Panc1 (cell line): ENCODE measurements at places on chromosomes 2 and 18. TPM values are rescaled to one million over a fixed set of nuclear protein-coding genes. Genes with fewer than 3 reads are reported as not detected.

Gene TTC39C
- 14.8 TPM for total RNA-seq

Gene HOXD12
- 0.13 TPM for total RNA-seq

Gene DYNAP
- not detected for total RNA-seq

Gene ABCB11
- total RNA-seq: 0.05 TPM

Gene GAL3ST2
- 1.6 TPM for total RNA-seq

Gene SERPINB4
- total RNA-seq: not detected

Gene TDRD15
- not detected for total RNA-seq

Gene TSPYL6
- total RNA-seq: not detected

Gene KCNG2
- not detected for total RNA-seq

Gene GPR35
- 1.3 TPM for total RNA-seq

Gene PLB1
- 0.80 TPM for total RNA-seq

Gene CHRNG
- total RNA-seq: not detected

Gene TFPI
- 129 TPM for total RNA-seq

Gene CFAP53
- 0.23 TPM for total RNA-seq

Gene B3GNT7
- total RNA-seq: 83.3 TPM

Gene ALLC
- not detected for total RNA-seq

Gene RESP18
- not detected for total RNA-seq

Gene TUBA4B
- not detected for total RNA-seq

Gene DSG1
- not detected for total RNA-seq

Gene SYT4
- not detected for total RNA-seq

Gene PRKAG3
- total RNA-seq: not detected

Gene UGT1A10
- total RNA-seq: not detected

Gene PRR30
- total RNA-seq: not detected

Gene C18orf54
- 7.5 TPM for total RNA-seq

Gene KHK
- total RNA-seq: 1.5 TPM

Gene GGCX
- total RNA-seq: 64.1 TPM

Gene CCDC85A
- total RNA-seq: 0.05 TPM

Gene CHAC2
- total RNA-seq: 7.6 TPM

Gene OR6B2
- not detected for total RNA-seq

Gene SUPT7L
- total RNA-seq: 22.4 TPM

Gene C2orf80
- total RNA-seq: not detected

Gene VWA3B
- total RNA-seq: not detected

Gene IL36A
- not detected for total RNA-seq
